ENCODE measurements at places on chromosomes 4 and X.

GRCh38 chr4:123585111-123585510, 188.5 kb downstream of the SPRY1 start:
- DNase-seq, result no peak

- DNase-seq, result no peak
Observed at GRCh38 chr4:176448761-176449160, 129.0 kb downstream of the SPCS3 start.

GRCh38 chrX:111168314-111168713, 72.3 kb downstream of the PAK3 start:
- DNase-seq, result no peak

DNA sequence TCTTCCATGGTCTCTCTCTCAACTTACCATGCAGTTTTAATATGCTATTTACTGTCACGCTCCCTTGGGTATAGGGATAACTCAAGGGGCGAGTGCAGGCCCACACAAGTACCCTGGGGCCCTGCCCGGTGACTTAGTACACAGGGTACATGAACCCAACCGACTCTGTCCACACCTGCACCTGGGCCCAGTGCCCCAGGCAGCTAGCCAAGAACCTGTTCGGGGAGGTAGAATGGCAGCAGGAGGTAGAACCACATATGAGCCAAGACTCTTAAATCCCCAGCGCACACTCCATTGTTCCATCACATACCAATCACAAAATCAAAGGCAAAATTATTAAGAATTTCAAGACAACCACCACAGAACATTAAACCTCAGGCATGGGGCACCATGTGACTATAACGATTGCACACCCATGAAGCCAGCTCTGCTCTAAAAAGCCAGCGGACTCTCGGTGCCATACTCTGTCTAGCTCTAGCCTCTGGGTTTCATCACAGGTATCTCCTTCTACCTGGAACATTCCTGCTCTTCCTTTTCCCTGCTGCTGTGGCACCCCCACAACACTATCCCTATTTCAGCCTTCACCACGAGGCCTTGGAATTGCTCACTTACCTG, 14.6 kb downstream of the PHF8 start:
- DNase-seq, result no peak

DNA sequence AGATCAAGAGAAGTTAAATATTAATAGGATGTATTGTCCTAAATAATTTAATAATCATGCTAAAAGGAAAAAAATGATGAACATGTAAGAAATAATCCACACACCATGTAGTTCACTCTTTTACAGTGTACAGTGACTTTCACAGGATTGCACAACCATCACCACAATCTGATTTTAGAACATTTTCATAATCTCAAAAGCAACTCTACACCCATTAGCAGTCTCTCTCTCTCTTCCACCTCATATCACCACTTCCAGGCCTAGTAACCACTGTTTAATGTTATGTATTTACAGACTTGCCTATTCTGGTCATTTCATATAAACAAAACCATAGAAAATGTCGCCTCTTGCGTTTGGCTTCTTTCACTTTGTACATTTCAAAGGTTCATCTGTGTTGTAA, 153.4 kb downstream of the FSTL5 start:
- no peak for DNase-seq

DNA sequence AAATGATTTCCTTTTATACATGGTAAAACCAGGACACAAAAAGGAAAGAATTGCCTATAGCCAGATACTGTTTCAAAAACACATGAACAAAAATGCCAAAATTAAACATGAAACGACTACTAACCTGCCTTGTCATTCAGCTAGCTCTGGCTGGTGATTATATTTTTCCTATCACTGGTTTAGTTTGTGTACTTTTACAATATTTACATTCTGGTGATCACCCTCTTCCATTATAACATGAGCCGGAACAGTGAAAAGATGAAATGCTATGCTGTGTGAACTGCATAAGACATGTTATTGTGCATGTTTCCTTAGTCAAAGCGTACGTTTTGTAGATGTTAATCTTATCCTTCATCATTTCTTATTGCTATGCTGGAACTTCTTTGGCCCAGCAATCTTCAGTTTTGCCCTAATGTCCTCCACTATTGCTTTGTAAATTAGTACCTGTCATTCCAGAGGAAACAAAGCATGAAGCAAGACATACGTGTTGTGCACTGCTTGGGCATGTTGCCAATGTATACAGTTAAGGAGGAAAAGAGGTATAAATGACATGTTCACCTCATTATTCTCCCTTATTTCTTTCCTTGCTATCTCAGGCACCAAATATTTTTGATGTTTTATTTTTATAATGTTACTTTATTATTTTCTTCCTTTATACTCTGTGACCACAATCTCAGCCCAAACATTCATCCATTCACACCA, 386.3 kb downstream of the ARHGAP24 start:
- no peak for DNase-seq

- no peak for DNase-seq
Observed at GRCh38 chr4:165464376-165464775, 85.6 kb downstream of the CPE start.

GRCh38 chrX:40168480-40169011, 70.8 kb upstream of the BCOR start:
- no peak for DNase-seq

DNA sequence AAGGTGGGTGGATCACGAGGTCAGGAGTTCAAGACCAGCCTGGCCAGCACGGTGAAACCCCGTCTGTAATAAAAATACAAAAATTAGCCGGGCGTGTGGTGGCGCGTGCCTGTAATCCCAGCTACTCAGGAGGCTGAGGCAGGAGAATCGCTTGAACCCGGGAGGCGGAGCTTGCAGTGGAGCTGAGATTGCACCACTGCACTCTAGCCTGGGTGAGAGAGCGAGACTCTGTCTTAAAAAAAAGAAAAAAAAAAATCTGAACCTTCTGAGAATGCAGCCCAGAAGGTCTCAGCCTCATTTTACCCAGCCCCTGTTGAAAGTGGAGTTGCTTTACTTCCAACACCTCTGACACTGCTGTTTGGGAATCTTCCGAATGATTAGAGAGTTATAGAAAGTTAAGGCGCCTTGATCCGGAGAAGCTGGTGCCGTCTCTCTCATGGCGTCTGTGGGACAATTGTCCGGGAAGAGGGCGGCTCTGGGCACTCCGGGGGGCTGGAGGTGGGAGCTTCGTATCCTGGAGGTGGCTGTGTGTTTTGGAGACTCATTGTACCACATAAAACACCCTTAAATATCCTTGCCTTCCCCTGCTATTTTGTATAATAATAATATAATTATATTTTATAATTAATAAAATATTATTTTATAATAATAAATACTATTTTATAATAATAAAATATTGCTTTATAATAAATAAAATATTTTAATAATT, 92.7 kb upstream of the PPP2R3B start:
- DNase-seq, result no peak

- peak; percentile 2 for DNase-seq
Observed at GRCh38 chrX:63250253-63250868, 100.8 kb downstream of the SPIN4 start.

- DNase-seq, result no peak
Observed at GRCh38 chr4:187141101-187141500, 417.4 kb upstream of the FAT1 start.

GRCh38 chr4:175469514-175469913, 342.6 kb downstream of the GPM6A start:
- no peak for DNase-seq
